ENCODE measurements at places on chromosomes 13 and 19.

- DNase-seq = peak; percentile 28
Measured at GRCh38 chr13:27309967-27310598, 39.5 kb downstream of the RASL11A start.

DNA sequence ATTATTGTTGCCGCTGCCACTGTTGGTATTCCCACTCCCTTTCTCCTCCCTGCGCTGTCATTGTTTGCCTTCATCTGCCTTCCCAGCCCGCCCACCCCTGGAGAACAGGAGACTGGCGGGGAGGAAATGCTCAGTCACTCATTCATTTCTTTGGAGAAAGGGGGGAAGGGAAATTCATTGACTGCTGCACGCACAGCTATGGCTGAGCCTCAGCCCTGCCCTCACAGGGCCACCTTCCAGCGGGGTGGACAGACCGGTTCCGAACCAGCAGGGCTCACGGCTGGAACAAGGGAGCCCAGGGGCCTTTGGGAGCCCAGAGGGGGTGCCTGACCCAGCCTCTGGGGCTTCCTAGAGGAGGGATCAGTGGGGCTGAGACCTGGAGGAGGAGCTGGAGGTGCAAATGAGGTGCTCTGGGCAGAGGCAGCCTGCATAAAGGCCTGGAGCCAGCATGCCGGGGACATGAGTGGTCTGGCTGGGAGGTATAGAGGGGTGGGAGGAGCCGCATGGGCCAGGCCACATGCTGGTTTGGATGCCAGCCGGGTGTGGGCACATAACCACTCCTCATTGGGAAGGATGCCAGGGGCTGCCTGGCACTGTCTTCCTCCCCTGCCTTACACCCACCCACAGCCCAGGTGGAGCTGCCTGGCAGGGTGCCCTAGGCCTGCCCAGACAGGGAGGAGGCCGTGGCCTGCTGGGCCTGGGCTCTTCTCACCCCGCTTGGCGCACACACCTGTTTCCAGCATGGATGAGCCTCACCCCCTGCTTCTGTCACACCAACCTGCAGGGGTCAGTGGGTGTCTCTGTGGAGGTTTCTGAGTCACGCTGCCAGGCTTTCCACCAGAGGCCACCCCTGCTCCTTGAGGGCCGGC is 26.8 kb downstream of the PPP5C start:
- peak; percentile 83 for DNase-seq

GRCh38 chr19:48554385-48555091 is 2.6 kb downstream of the SULT2B1 start:
- DNase-seq = no peak

DNA sequence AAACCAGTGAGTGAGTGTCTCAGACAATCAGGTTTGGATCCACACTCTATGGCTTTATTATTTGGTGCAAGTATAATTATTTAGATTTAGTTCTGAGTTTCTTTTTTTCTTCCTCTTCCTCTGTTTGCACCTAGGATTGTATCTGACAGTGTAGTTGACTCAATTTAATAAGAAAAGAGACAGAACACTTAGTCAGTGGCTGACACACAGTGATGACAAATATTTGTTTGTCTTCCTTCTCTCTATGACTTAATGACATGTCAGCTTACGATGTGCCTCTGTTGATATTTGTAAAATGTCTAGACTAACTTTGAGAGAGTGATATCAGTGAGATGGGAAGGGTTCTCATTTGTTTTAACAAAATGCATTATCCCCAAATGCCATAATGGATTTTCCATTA is 129.5 kb upstream of the SLC10A2 start:
- DNase-seq = no peak

DNA sequence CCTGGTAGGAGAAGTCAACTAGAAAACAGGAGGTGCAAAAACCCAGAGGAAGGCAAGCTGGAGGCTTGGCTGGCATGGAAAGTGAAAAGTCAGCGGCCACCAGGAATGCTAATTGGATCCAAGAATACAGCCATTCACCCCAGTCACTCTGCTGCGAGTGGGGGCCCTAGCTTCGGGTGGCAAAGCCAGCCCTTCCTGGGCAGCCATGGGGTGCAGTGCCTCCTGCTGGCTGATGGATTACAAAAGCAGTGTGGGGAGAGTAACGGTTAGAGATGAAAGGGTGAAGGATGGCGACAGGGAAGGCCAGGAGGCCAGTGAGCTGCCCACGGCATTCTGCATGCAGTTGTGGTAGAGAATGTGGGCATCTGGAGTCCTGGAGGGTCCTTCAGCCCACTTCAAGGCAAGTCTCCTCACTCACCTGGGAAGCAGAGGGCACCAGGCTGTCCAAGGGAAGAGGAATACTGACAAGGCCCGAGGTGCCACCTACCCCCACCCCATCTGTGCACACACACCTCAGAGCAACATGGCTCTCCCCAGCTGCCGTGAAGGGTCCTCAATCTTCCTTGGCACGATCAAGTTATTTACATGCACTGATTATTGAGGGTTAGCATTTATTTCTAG is 20.3 kb upstream of the EPHX3 start:
- no peak for DNase-seq

- peak; percentile 3 for DNase-seq
Measured at GRCh38 chr13:60590800-60591747, 194.1 kb downstream of the TDRD3 start.

DNA sequence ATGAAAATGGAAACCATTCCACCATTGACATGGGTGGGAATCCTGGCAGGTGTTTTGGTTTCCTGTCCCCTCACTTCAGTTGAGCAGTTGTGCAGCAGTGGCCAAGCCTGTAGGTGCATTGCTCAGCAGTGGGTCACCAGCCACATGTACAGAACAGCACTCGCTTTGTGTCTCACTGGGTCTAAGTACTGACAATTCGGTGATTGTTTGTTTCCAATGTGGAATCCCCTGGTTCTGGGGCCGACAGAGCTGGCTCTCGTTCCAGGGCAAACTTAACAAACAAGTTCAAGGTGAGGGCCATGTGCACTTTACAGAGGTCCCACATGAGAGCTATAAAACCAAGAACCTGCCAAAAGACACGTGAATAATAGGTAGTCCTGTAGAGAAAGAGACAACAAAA is 54.1 kb upstream of the SPATA13 start:
- DNase-seq = no peak

GRCh38 chr13:113022391-113022744 is 53.4 kb downstream of the MCF2L start:
- DNase-seq = no peak

DNA sequence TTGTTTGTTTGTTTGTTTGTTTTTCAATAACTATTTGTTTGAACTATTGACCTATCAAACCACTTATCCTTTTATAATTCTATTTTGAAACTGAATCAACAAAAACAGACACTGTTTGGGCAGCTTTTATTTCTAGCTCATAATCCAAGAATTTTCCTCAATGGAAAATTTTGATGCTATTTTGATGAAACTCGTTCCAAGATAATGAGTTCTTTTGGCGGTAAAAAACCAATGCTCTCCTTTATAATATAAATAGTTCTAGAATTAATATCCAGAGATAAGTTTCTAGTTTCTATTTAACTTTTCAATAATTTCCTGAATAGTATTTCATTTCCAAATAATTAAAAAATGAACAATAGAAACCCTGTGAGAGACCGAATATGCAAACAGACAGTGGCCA is 146.5 kb upstream of the EDNRB start:
- no peak for DNase-seq

GRCh38 chr19:5154799-5155426 is 185.7 kb downstream of the PTPRS start:
- no peak for DNase-seq

- no peak for DNase-seq
Measured at GRCh38 chr13:80215368-80215767, 125.6 kb downstream of the SPRY2 start.
